A549 treated with dexamethasone at 1 μM for 4 hours (cell line): ENCODE measurements at places on chromosomes 6 and 20. TPM values are rescaled to one million over a fixed set of nuclear protein-coding genes. Genes with fewer than 3 reads are reported as not detected.

C20orf204 gene
- 0.18 to 0.39 TPM (median 0.29 TPM) in 5 replicates for total RNA-seq

GSTA3 gene
- total RNA-seq, result not detected in 5 replicates

BTBD9 gene
- total RNA-seq, result 1.8 to 2.9 TPM (median 2.6 TPM) in 5 replicates

PPP1R11 gene
- 37.8 to 43.5 TPM (median 41.4 TPM) in 5 replicates for total RNA-seq

OR14J1 gene
- total RNA-seq, result not detected in 5 replicates

GRIK2 gene
- total RNA-seq, result 0.43 to 0.61 TPM (median 0.51 TPM) in 5 replicates

LPIN3 gene
- total RNA-seq, result 8.1 to 19.2 TPM (median 13.6 TPM) in 5 replicates

TJAP1 gene
- total RNA-seq, result 14.9 to 21.6 TPM (median 17.8 TPM) in 5 replicates

E2F3 gene
- 11.0 to 13.5 TPM (median 11.5 TPM) in 5 replicates for total RNA-seq

LRRC73 gene
- 0.56 to 0.96 TPM (median 0.95 TPM) in 5 replicates for total RNA-seq

RING1 gene
- total RNA-seq, result 21.2 to 24.5 TPM (median 23.0 TPM) in 5 replicates

CHRNA4 gene
- 0.28 to 1.3 TPM (median 0.61 TPM) in 5 replicates for total RNA-seq

GRM1 gene
- 0.03 to 0.04 TPM in 2 of 5 replicates, not detected in the others for total RNA-seq

SIRT5 gene
- total RNA-seq, result 3.5 to 4.8 TPM (median 3.9 TPM) in 5 replicates

GINM1 gene
- 24.3 to 29.4 TPM (median 26.2 TPM) in 5 replicates for total RNA-seq

PGM3 gene
- 20.4 to 28.2 TPM (median 25.3 TPM) in 5 replicates for total RNA-seq

GHRH gene
- not detected in 5 replicates for total RNA-seq

TMEM217 gene
- 0.35 to 1.1 TPM (median 0.60 TPM) in 5 replicates for total RNA-seq

COL21A1 gene
- 0.42 to 1.6 TPM (median 0.64 TPM) in 5 replicates for total RNA-seq

KHDC1L gene
- 0.25 to 0.41 TPM (median 0.28 TPM) in 3 of 5 replicates, not detected in the others for total RNA-seq

ULBP1 gene
- 0.76 to 1.4 TPM (median 1.0 TPM) in 5 replicates for total RNA-seq

KIAA1755 gene
- 0.13 to 0.26 TPM (median 0.18 TPM) in 5 replicates for total RNA-seq

SPATS1 gene
- not detected in 5 replicates for total RNA-seq

MYMX gene
- not detected in 5 replicates for total RNA-seq

ECT2L gene
- not detected in 5 replicates for total RNA-seq

KHDRBS2 gene
- total RNA-seq, result not detected in 5 replicates

CASS4 gene
- 0.02 to 0.07 TPM (median 0.05 TPM) in 4 of 5 replicates, not detected in the other for total RNA-seq

L3MBTL1 gene
- 0.63 to 1.7 TPM (median 1.2 TPM) in 5 replicates for total RNA-seq

RBPJL gene
- total RNA-seq, result not detected in 5 replicates
